ENCODE measurements at places on chromosomes 5 and 9.

DNA sequence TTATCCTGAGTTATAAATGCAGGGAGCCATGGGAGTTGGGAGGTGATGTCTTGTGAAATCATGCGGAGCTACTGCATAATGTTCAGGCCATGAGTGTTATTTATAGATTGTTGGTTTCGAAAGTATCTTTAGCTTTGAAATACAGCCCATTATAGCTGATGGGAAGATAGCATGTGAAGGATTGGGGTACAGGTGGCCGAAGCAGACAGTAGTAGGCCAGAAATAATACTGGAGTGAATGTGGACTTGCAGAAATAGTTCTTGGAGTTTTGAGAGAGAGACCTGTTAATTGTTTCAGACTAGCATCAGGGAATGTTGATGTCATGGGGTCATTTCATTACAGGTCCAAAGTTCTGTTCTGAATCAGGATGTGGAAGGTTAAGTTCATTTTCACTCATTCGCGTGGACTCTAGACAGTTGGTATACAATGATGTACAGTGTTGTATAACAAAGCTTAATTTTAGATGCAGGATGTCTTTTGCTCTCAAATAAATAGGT is 3.8 kb downstream of the ATP6V1G1 start:
- DNase-seq: no peak

DNA sequence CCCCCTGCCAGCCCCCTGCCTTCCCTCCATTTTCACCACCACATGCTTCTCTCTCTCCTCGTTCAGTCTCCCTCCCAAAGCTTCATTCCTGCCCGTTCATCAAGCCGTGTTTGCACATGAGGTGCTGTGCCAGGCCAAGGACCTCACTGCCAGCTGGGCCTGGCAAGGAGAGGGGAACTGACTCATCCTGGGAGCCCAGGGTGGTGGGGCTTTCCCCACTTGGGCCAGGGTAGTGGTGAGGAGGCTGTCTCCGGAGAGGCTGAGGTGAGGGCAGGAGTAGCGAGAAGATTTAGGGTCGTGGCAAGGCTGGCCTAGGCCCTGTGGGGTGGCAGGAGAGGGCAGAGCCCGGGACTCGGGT is 30.4 kb upstream of the NOTCH1 start:
- DNase-seq: no peak

GRCh38 chr9:125959315-125959714 is 212.1 kb downstream of the PBX3 start:
- no peak for DNase-seq

- DNase-seq: no peak
These were observed 117.5 kb upstream of the OR13F1 start for GRCh38 chr9:104386425-104387069.

DNA sequence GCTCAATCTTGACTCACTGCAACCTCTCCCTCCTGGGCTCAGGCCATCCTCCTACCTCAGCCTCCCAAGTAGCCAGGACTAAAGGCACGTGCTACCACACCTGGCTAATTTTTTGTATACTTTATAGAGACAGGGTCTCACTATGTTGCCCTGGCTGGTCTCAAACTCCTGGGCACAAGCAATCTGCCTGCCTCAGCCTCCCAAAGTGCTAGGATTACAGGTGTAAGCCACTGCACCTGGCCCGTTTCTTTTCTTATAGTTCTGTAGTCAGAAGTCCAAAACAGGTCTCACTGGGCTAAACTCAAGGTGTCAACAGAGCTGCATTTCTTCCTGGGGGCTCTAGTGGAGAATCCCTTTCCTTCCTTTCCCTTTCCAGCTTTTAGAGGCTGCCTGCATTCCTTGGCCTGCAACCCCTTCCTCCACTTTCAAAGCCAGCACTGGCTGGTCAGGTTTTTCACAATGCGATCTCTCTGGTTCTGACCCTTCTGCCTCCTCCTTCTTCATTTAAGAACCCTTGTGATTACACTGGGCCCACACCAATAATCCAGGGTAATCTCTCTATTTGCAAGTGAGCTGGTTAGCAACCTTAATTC is 16.3 kb downstream of the IRF1 start:
- no peak for DNase-seq

DNA sequence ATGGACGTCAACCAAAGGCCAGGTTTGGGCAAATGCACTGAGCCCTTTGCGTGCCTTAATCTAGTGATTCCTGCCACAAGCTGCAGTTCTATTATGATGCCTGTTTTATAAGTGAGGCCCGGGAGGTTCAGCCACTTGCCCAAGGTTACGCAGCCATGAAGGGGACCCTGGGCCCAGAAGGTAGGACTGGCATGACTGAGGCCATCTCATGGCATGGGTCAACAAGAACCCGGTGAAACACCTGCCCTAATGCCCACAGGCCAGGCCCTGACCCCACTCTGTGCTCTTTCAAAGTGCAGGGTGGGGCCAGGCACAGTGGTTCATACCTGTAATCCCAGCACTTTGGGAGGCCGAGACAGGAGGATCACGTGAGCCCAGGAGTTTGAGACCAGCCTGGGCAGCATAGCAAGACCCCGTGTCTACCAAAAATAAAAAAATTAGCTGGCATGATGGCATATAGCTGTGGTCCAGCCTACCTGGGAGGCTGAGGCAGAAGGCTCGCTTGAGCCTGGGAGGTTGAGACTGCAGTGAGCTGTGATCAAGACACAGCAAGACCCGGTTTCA is 8.6 kb downstream of the NINJ1 start:
- DNase-seq: no peak

- DNase-seq: no peak
These were observed 40.1 kb upstream of the ERCC6L2 start for GRCh38 chr9:95835393-95835792.

DNA sequence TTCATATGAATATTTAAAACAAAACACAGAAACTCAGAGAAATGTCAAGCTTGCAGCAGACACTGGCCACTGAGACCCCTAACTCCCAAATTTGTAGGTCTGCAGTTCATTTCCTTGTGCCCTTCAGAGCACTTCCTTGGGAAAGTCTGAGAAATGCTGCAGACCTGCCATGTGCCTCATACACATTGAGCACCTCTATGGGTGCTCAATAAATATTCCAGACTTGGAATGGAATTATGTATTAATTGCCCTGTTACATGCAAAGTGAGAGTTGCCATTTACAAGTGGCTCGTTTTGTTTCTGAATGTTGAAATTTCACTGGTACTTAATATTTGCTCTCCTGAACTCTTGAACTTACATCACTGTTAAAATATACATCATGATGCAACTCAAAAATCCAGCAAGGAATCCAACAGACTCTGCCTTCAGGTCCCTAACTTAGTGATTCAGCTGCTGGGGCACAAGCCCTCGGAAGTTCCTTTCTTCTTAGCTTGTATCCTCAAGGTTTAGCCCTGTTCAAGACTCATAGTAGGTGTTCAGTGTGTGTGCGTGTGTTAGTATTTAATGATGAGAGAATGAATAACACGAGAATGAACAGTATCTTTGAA is 90.6 kb downstream of the PTCD2 start:
- DNase-seq: no peak

GRCh38 chr5:155049569-155050383 is 36.2 kb downstream of the KIF4B start:
- DNase-seq: no peak

GRCh38 chr9:24620741-24621140 is 75.0 kb upstream of the IZUMO3 start:
- no peak for DNase-seq

GRCh38 chr9:126953041-126953809 is 38.6 kb downstream of the RALGPS1 start:
- no peak for DNase-seq

GRCh38 chr5:159207222-159207685 is 2.1 kb downstream of the RNF145 start:
- no peak for DNase-seq
